Fibroblast of skin of left quadriceps (primary cell): ENCODE measurements at places on chromosomes 5 and 9.

- DNase-seq = peak; percentile 61
Measured at GRCh38 chr9:98410185-98410697, 154.8 kb upstream of the TBC1D2 start.

GRCh38 chr5:97009212-97009898, 73.5 kb downstream of the LNPEP start:
- DNase-seq = no peak

- no peak for DNase-seq
Measured at GRCh38 chr5:111228520-111229220, 4.5 kb downstream of the CAMK4 start.

GRCh38 chr5:2179861-2180260, 297.1 kb upstream of the IRX4 start:
- DNase-seq = no peak

DNA sequence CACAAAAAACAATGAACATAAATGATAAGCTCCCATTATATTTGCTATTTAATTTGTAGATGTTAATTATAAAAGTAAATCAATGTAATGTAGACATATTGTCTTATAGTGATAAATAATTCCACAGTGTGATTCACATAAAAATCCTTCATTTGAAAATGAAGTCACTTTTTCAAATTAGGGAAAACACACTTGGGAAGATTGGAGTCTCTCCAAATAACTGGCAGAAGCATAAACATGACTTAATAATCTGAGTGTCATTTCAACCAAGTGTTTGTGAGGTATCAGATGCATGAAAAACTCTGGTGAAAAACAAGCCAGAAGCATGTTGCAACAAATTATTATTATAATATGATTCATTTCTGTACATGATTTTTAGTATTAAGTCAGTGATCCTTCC, 102.2 kb downstream of the CETN3 start:
- no peak for DNase-seq

DNA sequence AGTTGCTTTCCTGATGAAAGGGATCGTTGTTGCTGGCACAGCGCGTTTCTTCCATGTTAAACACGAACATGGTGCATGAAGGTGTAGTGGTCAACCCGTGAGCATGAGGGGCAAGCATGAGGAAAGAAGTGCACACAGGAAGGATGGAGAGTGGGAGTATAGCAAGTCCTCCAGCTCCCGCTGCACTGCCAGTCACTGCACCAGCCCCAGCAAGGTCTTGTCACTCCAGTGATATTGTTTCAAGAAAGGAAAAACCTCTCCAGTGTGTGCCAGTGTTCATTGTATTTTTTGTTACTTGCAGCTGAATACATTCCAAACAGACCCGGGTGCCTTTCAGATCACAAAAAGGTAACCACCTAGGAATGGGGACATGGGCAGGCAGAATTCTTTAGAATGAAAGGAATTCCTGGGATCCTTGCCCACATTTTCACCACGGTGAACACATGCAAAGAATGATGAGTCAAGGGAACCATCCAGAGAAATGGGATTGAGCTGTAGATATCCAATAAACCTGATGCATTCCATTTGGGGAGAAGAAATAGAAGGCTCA, 186.3 kb downstream of the AOPEP start:
- peak; percentile 90 for DNase-seq

DNA sequence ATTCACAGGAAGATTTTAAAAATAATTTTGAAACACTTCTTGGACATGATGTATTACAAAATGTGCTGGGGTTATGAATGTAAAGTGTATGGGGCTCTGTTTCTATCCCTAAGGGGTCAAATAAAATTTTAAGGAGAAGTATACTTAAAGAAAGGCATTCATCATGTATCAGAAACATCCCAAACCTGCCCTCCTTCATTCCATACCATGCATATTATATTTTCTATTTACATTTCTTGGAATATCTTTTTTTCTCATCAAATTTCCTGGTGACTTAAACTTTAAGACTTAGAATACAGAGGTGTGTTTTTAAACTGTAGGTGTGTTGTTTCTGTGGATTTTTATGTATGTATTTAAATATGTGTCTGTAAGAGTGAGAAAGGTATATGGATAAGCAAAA, 96.1 kb upstream of the ADAMTS19 start:
- no peak for DNase-seq

DNA sequence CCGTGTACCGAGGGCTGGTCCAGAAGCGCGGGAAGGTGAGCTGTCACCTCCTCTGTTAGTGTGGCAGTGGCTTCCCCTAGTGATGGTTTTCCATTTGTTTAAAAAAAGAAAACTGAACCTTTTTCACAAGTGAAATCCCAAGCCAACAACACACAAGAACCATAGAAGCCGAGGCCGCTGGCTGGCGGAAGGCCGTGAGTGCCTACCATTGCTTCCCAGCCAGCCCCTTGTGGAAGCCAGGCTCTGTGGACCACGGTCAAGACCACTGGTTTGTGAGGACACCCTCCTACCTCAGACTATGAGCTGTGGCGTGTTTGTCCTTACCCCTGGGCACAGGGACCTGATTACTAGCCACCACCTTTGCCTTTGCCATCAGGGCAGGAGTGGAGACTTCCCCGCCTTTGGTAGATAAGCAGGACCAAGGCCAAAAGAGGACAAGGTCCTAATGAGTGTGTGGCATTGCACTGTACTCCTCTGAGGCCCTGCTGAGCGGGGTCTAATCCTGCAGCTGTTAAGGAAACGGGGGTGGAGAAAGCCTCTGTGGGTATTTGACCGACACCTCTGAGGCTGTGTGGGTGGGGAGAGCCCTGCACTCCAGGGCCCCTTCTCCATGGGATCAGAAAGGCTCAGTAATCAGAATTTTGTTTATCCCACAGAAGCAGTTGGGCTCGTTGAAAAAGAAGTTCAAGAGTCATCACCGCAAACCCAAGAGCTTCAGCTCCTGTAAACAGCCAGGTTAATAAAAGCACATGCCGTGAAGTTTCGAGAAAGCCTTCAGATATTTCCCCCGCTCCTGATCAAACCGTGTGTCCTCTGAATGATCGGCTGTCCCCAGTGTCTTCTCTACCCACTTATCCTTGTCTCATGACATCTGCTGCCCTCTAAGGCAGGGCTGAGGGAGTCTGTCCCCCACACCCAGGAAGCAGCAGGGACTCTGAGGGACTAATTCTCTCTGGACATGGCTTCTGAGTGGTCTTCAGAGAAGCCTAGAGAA, 4.3 kb downstream of the SURF2 start:
- no peak for DNase-seq

GRCh38 chr5:153798830-153799229, 239.9 kb downstream of the FAM114A2 start:
- no peak for DNase-seq

DNA sequence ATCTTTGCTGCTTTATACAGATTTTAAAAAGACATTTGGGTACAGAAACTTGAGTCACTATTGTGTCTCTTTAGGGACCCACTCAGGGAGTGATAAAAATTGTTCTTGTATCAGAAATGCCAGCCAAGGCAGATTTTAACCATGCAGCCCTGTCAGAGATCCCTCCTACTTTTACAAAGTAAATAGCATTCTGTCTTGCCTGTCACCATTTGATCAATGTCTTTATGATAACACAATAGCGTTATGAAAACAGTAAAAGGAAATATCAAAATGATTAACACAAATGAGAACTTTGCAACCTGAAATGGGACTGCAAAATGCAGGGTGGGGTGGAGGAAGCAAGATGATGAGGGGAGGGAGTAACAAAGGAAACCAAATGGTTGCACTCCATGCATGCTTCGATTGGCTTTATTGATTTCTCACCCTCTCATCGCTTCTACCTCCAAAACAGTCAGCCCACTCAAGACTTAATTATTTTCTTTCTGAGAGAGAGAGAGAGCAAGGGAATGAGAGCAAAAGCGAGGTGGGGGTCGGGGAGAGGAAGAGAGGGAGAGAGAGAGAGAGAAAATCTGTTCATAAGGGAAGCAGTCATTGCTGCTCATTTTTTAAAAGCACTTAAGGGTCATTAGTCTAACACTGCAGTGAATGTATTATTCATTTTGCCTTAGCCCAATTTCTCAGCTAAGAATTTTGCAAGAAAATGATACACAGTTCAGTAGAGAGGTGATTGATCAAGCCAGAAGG, 576.5 kb downstream of the CSNK1G3 start:
- DNase-seq = no peak

DNA sequence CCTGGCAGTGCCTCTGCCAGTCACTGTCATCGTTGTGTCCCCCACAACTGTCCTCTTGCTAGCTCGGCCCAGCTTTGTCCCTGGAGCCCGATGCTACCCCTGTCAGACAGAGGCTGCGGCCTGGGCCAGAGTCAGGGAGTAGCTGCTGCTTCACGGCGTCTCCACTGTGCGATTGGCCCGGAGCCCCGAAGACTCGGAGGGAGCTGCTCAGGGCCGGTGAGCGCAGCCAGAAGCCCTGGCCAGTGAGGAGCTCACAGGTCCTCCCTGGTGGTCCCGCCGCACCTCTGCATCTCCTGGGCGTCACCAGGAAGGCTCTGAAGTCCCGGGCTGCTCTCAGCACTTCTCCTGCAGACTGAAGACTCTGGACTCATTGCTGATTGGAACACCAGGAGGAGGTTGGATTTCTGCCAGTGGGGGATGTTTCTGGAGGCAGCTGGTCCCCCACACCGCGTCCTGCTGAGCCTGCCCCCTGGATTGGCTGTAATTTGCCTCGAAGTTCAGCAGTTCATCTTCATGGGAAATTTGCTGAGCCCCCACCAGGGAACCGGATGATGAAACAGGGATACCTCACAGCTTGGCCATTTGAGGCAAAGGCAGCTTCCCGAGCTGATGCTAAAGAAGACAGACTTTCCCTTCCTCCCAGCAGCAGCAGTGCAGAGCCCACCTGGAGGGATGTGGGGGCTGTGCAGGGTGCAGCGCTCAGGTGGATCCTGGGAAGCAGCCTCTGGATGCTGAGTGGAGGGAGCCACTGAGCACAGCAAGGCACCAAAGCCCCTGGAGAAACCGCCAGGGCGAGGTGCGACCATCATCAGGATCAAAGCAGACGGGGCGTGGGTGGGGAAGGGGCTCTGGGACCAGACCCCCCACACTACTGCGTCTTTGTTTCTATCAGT, 45.6 kb downstream of the USP20 start:
- peak; percentile 54 for DNase-seq

GRCh38 chr9:27125030-27125429, 16.0 kb downstream of the TEK start:
- DNase-seq = peak; percentile 77

GRCh38 chr5:158133369-158133768, 274.4 kb upstream of the CLINT1 start:
- DNase-seq = no peak

GRCh38 chr5:101424530-101425175, 521.6 kb upstream of the ST8SIA4 start:
- DNase-seq = peak; percentile 80

DNA sequence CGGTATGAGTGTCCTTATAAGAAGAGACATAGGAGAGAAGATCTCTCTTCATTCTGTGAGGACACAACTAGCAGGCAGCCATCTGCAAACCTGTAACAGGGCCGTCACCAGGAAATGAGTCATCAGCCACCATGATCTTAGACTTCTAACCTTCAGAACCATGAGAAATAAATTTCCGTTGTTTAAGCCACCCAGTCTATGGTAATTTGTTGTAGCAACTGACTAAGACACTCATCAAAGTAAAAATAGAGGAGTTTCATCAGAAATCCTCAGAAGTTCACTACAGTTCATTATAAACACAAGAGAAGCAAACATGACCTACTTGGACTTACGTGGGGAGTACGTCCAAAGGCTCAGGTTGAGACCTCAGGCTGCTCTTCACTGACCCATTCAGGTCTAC, 357.7 kb downstream of the SEMA5A start:
- peak; percentile 44 for DNase-seq

DNA sequence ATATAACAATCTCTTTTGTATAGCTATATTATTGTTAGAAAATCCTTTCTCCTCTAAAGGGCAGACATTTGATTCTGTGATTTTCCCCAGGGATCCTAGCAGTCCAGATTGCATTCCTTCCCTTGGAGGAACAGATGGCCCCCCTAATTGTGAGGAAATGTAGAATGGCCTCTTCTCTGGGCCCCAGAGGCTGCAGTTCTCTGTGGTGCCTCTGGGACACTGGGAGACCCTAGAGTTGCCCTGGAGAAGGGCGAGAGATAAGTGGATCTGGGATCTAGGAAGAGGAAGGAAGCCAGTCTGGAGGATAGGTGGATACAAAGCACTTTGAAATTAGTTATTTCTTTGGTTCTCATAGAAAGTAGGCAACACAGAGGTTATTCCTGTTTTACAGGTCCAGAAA, 1.9 kb upstream of the HINT2 start:
- DNase-seq = no peak

DNA sequence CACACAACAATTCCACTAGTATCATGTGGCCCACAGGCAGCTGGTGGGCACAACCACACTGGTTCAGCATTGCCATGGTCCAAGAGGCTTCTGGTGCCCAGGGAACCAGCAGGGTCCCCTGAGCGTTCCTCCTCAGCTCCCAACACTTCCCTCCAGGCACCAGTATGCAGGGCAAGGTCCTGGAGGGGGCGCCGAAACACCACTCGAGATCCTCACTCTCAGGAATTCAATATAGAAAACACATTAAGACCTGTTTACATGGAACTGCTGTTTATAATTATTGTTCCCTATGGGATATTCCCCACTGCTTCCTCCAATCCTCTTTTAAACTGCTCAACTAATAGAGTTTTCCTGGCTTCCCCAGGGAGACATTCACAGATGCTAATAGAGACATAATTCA, 91.9 kb upstream of the GABRP start:
- no peak for DNase-seq

DNA sequence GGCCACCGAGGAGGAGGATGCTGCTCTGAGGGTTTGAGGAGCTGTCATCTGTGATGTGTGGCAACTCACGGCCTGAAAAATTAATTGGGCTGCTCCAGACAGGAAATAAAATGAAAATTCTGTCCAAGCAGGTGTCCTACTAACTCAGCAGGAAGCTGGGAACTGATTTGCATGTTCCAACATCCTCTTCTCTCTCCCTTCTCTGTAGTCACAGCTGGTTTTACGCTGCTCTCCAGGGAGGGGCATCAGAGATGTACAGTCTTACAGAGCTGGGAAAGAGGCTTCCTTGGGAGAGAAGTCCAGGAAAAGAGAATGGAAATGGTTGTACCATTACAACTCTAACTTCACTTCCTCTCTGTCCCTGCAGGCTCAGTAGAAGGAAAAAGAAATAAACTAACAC, 24.2 kb upstream of the SIL1 start:
- DNase-seq = no peak

DNA sequence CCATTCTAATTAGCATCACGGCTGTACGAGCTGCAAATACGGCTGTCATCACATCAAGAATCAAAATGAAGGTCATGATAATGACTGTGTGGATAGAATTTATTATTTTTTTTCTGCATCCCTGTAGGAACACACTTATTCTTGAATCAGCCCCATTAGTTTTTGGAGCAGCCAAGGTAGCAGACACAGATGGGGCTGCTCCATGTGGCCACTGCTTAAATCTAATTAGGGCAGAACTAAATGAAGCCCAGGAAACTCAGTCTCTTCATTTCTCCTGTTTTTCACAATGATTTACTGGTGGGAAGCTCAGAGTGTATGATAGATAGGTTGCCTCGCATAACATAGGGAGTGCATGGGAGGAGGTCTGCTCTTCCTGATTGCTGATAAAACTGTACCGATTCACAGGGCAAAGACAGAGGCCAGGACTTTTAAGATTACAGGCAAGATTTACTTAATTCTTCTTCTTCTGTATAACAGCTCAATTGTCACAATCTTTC, 275.5 kb downstream of the GLIS3 start:
- no peak for DNase-seq

- DNase-seq = no peak
Measured at GRCh38 chr5:119079318-119079921, 8.5 kb downstream of the DMXL1 start.
